Activated CD8-positive, alpha-beta memory T cell treated with anti-CD3 and anti-CD28 coated beads for 1 hour (primary cell): ENCODE measurements at places on chromosomes 7 and 10.

DNA sequence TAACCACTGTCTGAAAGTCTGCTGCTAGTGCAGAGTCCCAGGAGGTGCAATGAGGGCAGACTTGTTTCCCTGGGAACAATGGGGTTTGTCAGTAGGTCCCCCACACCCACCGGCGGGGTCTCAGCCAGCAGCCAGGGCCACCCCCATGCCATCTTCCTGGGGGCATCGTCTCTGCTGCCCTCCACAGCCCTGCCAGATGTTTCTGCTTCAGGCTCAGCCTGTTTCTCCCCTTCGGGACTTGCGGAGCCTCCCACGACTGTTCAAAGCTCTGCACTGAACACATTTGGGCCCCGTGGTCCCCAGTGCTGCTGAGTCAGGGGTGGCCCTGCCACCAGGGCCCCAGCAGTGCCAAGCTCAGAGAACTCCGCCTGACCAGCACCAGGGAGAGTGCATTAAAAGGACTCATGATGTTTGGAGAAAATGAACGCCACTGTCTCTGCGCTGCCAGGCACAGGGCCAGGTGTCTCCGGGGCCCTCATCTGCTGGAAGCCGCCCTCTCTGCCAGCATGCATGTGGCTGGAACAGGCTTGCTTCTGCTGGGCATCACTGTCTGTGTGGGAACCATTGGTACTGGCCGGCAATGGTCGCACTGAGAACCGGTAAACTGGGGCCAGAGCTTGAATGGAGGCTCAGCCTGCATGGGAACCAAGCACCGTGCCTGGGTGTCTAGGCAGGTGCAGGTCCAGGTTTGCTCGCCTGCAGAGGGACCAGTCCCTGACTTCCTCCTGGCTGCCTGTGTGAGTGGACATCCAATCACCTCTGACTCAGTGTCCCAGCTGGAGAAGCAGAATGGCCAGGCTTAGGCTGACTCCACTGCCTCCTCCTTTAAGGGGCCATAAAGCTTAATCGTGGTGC lies 345.1 kb downstream of the GLRX3 start:
- no peak for DNase-seq

DNA sequence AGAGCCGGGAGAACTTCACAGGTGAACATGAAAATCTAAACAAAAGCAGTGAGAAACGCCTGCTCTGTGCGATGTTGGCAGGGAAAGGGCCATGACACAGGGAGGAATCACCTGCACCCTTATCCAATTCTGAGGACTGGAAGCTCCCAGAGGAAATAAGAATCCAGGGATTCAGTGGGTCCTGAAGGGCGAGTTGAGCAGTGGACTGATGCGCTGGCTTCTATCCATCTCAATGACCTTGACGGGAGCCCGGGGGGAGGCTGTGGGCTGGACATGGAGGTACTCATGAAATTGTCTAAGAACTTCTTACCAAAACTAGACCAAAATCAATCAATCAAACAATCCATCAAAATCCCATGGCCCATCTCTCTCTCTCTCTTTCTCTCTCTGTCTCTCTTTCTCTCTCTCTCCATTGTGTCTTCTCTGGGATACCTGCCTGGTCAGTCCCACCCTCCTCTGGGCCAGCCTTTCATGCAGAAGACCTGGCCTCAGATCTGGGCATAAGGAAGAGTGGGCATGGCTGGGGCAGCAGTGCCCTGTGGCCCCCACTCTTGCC lies 7.2 kb downstream of the CPXM2 start:
- DNase-seq: no peak

- DNase-seq: no peak
Measured at GRCh38 chr7:143876218-143876617, 25.8 kb downstream of the TCAF1 start.

DNA sequence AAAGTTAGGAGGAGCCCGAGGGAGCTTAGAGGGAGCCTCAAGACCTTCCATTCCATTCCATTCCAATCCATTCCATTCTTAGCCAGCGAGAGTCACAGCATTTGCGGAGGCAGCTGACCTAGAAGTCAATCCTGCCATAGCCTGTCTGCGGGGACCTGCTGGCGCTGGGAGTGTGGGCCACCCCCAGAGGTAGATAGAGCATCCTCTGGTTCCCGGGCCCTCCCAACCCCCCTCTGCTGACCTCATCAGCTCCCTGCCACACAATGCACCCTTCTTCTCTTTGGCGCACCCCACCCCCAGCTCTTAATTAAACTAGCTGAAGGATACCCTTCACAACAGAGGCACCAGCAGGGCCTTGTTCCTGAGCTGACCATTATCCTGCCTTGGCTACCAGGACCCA lies 152.5 kb upstream of the ZMIZ1 start:
- no peak for DNase-seq

DNA sequence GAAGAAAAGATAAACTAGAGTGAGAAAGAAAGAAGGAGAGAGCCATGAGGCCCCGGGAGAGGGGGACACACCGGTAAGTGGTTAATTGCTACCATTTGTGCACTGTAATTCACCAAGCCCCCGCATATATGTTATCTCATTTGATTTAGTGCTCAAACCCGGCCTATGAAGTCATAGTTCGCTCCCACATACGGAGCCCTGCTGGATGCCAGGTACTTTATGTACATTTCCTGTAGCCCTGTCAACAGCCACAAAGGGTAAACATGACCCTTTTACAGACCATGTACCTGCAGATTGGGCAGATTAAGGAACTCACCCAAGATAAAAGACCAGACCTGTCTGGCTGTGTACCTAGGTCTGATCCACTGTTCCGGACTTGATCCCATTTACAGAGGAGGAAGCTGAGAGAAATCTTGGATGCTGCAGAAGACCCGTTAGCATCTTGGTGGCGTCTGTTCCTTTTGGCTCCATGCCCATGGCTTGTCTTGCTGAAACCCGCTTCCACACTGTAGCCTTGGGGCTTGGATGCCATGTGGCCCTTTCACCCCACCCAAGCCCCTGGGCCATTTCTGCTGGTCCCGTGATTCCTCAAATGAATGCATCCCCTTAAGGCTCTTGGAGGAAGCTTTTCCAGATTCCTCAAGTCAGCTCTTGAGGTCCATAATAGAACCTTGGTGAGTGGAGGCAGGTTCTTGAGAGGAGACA lies 32.3 kb downstream of the FAM241B start:
- no peak for DNase-seq

GRCh38 chr10:6309816-6310215 lies 107.1 kb downstream of the PFKFB3 start:
- no peak for DNase-seq
